Stimulated activated CD8-positive, alpha-beta memory T cell treated with anti-CD3 and anti-CD28 coated beads, Interleukin-7, amount 100 ng/mL, for 48 hours (primary cell): ENCODE measurements at places on chromosomes 11 and 22.

- DNase-seq: no peak
Observed at GRCh38 chr11:41459465-41460401, at the start of gene LRRC4C. TSS of gene LRRC4C (minus strand) at chr11:41459652.

GRCh38 chr22:22825213-22825593, 62.4 kb upstream of the IGLL5 start:
- no peak for DNase-seq

- DNase-seq: no peak
Observed at GRCh38 chr11:42779555-42779954, 532.2 kb upstream of the API5 start.

DNA sequence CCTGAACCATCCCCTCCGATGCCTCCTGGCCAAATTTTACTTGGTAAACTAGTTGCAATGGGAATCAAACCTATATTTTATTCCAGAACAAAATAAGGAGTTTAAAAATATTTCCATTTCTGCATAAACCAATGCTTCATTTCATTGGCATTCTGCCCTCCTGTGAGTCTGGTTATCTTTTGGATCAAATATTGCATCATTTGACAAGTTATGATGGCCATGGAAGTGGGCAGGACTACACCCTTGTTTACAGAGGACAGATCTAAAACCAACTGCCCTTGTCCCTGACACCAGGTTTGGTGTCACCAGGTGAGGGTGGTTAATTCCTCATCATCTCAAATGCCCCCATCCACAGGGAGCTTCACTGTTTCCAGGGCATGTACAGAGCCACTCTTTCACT, 28.2 kb upstream of the E2F8 start:
- no peak for DNase-seq

DNA sequence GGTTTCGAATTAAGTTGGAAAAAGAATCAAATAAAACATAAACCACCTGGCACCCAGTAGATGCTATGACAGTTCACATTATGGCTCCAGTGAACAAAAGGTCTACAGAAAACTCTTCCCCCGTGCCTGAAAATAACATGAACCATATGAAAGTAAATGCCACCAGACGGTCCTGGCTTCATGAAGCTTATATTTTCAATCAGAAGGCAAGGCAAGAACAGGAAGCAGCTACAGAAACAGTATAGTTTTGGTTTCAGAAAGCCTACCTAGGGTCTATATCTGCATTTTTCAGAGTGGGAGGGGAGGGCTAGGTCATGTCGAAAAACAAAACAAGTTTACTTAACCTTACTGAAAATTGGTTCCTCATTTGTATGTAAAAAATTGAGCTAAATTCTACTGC, 9.8 kb downstream of the RAB30 start:
- DNase-seq: no peak

- no peak for DNase-seq
Observed at GRCh38 chr11:94665116-94665659, 98.0 kb downstream of the PIWIL4 start.

- DNase-seq: no peak
Observed at GRCh38 chr22:49993649-49994360, 18.8 kb downstream of the IL17REL start.

GRCh38 chr11:134414766-134415765, 3.0 kb upstream of the B3GAT1 start:
- no peak for DNase-seq

DNA sequence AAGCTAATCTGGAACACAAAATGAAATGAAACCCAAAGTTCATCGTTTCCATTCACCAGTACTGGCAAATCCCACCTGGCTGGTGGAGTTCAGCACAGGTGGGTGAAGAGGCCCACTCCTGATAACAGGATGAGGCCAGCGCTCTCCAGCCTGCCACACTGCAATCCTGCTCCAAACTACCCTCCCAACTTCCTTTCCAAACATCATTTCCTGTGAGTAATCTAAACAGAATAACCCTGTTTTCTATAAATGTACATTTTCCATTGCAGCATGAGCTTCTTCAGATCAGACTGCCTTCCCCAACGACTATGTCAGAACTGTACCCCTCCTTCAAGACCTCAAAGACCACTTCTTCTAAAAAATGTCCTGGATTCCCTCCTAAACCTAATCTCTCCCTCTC, 15.9 kb upstream of the NFRKB start:
- DNase-seq: no peak

- DNase-seq: no peak
Observed at GRCh38 chr22:21682385-21683175, 16.8 kb downstream of the PPIL2 start.

GRCh38 chr22:41989246-41989645, 9.3 kb upstream of the WBP2NL start:
- DNase-seq: no peak

GRCh38 chr11:132858223-132858622, 674.1 kb downstream of the OPCML start:
- no peak for DNase-seq

GRCh38 chr11:28114731-28115130, 6.5 kb downstream of the METTL15 start:
- DNase-seq: no peak
